Stimulated activated CD8-positive, alpha-beta memory T cell treated with anti-CD3 and anti-CD28 coated beads, Interleukin-12 subunit alpha, Interleukin-12 subunit beta, amount 100 ng/mL, for 1 hour (primary cell): ENCODE measurements at places on chromosomes 1 and 21.

DNA sequence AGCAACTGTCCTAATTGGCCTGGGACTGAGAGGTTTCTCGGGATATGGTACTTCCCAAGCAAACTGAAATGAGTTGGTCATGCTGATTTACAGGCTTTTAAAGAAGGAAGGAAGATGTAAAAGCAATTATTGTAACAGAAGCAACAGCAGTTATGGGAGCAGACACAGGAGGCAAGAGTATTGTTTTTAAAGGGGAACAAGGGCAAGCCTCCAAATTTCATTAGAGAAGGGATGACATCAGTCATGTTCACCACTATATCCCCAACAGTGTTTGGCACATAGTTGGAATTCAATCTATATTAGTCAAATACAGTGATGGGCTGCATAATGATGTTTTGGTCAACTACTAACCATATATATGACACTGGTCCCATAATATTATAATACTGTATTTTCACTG lies 46.0 kb upstream of the JUN start:
- no peak for DNase-seq

DNA sequence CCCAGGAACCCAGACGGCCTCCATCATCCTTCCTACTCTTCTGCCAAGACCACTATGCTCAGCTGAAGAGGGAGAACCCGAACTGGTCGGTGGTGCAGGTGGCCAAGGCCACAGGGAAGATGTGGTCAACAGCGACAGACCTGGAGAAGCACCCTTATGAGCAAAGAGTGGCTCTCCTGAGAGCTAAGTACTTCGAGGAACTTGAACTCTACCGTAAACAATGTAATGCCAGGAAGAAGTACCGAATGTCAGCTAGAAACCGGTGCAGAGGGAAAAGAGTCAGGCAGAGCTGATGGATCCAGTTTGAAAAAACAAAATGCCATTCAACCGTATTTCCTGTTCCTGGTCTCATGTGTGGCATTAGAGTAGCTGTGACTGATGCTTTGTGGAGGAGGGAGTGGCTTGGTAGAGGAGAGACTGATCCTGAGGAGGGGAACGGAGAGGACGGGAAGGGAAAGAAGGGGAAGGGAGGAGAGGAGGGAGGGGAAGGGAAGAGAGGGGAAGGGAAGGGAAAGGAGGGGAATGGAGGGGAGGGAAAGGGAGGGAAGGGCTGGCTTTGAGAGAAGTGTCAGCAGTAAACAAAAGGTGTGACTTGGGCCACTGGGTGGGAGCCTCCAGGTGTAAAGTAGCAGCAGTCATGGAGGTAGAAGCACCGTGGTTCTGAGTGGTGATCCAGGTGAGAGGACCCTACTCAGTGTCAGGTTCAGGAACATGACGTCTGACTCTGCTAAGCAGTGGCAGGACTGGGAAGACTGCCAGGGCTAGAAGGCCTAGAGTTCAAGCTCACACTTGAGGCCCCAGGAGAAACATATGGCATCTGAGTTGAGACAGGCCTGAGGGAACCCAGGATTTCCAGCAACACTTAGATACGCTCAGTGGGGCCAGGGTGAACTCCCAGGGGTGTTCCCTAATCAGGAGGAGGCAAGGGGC lies 846 bp downstream of the HMGB4 start:
- DNase-seq = no peak

DNA sequence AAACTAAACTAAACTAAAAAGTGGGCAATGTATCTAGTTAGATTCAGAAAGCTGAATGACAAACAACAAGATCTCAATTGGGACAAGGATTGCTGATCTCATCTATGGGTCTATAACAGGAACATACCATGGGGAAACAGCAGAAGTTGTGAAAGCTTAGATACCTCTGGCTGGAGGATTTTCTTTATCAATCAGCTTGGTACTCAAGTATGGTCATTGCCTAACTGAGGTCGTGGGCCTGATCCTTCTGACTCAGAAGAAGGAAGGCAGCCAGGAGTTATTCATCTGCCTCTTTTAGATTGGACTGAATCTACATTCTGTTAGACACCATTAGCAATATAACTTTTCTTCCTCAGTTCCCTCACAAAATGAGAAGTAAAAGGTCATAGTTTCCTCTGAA lies 39.7 kb downstream of the DNTTIP2 start:
- no peak for DNase-seq

GRCh38 chr1:25684216-25684965 lies 67.8 kb downstream of the MAN1C1 start:
- DNase-seq = no peak

DNA sequence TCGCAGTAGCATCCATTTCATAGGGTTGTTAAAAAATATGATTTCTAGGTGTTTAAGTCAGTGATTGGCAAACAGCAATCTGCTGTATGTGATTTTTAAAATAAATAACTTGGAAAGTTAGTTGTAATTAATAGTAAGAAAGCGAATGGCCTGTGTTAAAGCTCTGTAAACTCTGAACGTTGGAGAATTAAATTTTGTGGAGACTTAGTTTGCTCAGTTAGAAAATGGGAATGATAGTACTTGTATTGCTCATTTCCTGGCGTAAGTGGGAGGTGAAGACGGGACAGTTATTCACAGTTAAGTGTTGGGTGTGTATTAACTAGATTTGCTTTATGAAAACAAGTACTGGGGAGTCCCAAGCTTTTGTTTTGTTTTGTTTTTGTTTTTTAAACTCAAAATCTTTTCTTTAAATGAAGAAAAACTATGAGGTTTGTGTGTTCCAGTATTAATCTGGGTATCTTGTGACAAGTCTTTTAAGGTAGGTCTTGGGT lies 995 bp downstream of the CACYBP start:
- no peak for DNase-seq

GRCh38 chr1:185440877-185441276 lies 123.8 kb upstream of the IVNS1ABP start:
- DNase-seq = no peak

DNA sequence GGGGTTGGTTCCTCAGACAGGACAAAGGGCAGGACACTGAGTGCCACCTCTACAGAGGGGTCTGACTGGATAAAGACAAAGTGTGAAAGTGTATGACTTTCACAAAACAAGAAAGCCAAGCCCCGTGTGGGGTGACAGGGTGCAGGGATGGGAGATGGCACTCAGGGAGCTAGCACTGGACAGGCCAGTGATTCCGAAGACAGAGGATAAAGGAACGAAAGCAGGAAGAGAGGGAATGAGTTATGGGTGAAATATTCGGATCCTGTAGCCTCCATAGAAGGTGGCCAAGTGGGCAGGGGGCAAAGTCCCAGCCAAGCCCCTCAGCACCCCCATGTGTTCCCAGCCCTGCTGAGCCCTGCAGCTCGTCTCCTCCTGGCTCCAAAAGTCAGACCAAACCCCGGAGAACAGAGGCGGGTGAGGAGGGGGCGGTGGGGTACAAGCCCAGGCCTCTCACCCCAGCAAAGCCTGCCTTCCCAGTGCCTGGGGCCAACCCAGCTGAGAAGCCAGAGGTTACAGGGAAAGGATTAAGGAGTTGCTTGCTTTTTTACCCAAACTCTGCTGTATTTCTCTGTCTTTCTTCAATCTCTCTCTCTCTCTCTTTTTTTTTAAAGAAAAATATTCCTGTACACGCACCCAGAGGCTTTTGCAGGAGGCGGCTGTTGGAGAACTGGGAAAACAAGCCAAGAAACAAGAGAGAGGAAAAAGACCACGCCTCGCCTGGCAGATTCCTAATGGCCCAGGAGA lies 14.0 kb upstream of the WASF2 start:
- no peak for DNase-seq

- no peak for DNase-seq
Observed at GRCh38 chr1:164773102-164773501, 214.1 kb downstream of the PBX1 start.

- no peak for DNase-seq
Observed at GRCh38 chr1:198335663-198336062, 178.9 kb downstream of the NEK7 start.

DNA sequence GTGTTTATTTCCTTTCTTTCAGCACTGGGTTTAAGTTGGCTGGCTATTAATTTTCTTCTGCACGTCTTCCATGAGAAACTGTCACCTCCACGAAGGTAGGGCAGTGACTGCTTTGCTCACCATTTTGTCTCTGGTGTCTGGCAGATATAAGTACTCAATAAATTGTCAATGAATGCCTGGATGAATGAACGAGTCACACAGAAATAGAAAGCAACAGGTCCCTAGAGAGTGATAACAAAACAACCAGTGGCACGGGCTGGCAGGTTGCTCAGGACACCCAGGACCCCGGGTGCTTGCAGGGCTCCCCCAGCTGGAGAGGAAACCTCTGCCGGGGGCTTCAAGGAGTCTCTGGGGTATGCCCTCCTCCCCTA lies 3.2 kb upstream of the MYOC start:
- no peak for DNase-seq

GRCh38 chr1:224433701-224434672 lies 610 bp downstream of the WDR26 start:
- DNase-seq = peak; percentile 21

- DNase-seq = no peak
Observed at GRCh38 chr1:93668121-93668520, 13.5 kb downstream of the BCAR3 start.

GRCh38 chr1:236576004-236576403 lies 28.3 kb downstream of the HEATR1 start:
- DNase-seq = no peak

GRCh38 chr1:9730096-9730901 lies 78.8 kb downstream of the PIK3CD start:
- no peak for DNase-seq

DNA sequence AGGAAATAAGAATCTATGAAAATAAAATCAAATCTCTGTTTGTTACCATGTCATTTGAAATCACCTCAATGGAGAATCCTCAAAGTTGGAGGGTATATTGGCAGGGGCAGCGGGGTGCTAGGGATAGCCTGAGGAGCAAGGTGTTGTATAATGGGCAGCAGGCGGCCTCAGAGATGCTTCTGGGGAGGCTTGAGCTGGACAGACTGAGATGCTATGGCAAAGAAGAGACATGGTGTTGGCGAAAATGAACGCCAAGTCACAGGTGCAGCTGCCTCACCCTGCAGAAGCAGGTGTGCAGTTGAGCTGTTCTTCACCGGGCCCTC lies 3.1 kb upstream of the SLC1A7 start:
- DNase-seq = no peak

DNA sequence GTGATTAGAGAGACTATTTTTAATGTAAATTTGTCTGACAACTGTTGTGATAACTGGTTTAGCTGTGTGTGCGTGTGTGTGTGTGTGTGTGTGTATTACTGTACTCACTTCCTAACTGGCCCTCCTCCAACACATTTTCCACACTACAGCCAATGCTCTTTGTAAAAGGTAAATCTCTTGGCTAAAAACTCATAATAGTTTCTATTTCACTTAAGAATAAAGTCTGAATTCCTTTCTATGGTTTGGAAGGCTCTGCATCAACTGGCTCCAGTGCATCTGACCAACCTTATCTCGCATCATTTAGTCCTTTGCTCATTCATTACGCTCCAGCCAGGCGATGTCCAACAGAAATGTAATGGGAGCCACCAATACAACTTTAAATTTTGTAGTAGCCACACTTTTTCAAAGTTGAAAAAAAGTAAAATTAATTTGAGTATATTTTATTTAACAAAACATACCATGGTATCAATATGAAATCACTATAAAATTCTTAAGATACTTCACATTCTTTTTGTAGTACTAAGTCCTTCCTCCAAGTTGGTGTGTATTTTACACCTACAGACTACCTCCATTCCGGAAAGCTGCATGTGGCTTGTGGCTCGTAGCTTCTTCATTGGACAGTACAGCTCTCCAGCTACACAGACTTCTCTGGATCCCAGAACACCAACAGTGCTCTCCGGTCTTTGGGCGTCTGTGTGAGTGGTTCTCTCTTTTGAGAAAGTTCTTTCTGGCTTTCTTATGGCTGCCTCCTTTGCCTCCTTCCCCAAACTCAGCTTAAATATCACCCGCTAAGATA lies 68.9 kb downstream of the NRIP1 start:
- no peak for DNase-seq

DNA sequence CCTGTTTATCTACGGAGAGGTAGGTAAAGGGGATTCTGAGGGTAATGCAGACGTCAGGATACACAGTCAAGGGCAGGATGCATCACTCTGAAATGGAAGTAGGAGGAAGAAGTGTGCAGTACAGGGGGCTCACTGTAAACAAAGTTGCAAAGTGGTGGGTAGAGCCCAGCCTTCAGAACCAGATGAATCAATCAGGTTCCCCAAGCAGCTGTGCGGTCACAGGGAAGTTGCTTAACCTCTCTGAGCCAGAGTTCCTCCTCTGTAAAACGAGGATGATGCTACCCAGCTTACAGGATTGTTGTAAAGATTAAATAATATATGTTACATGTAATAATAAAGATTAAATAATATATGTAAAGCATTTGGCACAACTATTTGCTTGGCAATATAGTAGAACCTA lies 13.5 kb upstream of the MYOM3 start:
- no peak for DNase-seq

DNA sequence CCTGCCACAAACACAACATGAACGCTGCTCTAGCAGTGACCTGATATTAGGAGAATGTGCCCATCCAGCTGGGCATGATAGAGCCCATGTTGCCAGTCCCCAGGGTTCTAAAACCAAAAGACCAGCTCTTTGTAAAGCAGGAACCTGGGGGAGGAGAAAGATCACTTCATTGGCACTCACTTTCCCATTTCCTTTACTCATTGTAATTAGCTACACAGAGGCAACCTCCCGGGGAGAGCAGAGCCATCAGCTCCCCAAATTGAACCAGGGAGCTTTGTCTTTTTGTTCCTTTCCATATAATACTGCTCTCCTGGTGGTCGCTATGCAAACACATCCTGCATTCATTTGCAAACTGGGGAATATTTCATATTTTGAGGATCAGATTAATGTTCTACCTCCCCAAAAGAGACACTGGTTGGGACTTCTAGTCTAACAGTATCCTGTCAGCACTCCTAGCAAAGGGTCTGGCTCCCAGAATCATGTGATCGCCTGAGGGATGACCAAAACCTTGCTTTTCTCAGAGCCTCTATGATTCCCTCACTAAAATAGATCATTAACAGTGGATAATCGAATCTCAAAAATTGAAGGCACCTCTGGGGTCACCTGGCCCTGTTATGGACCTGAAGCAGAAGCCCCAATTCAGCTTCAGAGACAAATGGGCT lies 76.7 kb upstream of the CD1D start:
- DNase-seq = no peak

DNA sequence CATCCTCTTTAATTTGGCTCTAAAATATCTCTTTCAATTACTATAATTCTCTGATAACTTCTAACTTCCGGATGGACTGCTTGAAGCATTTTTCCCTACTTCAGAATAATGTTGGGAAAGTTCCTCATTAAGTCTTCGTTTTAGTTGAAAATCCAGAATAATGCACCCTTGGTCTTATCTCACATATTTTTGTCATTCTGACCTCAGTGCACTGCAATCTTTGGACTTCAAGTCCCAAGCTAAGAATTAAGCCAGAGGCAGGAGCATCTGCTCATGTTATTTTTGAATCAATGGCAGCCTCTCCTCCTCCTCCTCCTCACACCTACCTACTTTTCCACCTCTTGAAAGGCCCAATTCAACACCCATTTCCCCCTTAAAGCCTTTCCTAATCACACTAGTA lies 169.8 kb downstream of the CYYR1 start:
- DNase-seq = no peak
